Activated effector memory CD4-positive, alpha-beta T cell treated with Interleukin-2 at 50 U/mL for 16 hours (primary cell): ENCODE measurements at places on chromosomes 5 and 9.

DNA sequence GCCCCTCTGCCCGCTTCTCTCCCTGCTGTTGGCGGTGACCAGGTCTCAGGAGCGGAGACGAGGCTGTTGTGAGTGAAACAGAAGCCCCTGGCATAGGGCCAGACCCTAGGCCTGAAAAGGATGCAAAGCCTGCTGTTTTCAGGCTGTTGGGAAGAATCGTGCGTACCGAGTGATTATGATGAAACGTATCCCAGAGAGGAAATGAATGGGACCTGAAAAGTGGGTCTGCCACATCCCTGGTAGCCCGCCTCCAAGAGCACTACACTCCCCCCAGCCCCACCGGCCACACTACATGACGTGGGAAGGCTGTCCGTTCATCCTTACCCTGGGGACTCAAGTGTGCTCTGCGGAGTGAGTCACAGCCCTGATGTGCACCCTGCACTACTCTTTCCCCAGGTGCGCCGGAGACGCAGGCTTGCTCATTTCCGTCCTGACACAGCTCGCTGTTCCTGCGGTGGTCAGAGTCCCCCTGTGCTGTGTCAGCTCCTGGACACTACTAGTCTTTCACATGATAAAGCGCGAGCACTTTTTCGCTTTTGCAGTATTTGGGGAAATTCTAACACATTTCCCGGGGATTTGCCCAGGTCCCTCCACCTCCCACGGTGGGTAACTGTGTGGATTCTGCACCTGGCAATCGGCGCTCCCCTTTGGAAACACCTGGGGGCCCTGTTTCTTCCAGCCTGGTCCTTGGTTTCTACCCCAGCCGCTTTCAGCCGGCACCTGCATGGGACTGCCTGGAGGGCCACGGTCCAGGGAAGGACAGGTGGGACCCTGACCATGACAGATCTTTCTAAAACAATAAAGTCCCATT lies 91.5 kb downstream of the ANKRD33B start:
- no peak for DNase-seq

DNA sequence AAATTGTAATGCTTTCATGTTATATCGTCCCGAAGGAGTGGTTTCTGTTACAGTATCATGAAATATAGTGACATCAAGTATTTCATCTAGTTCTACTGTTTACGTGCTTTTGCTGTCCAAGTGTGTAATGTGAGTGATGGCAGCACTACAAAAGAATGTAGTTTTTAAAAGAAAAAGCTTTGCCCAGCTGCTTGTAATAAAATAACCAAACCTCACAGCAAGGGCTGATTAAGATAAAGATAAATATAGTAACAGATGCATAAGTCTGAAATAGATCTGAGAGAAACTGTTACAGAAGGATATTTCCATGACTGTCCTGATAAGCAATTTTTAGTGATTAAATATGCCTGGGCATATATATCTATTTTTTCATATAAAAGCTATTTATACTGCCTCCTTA lies 106.4 kb downstream of the AUH start:
- no peak for DNase-seq

- DNase-seq, result no peak
Observed at GRCh38 chr5:55625589-55625909, 86.6 kb downstream of the SLC38A9 start.

GRCh38 chr9:76699971-76700370 lies 64.3 kb upstream of the PCA3 start:
- no peak for DNase-seq

DNA sequence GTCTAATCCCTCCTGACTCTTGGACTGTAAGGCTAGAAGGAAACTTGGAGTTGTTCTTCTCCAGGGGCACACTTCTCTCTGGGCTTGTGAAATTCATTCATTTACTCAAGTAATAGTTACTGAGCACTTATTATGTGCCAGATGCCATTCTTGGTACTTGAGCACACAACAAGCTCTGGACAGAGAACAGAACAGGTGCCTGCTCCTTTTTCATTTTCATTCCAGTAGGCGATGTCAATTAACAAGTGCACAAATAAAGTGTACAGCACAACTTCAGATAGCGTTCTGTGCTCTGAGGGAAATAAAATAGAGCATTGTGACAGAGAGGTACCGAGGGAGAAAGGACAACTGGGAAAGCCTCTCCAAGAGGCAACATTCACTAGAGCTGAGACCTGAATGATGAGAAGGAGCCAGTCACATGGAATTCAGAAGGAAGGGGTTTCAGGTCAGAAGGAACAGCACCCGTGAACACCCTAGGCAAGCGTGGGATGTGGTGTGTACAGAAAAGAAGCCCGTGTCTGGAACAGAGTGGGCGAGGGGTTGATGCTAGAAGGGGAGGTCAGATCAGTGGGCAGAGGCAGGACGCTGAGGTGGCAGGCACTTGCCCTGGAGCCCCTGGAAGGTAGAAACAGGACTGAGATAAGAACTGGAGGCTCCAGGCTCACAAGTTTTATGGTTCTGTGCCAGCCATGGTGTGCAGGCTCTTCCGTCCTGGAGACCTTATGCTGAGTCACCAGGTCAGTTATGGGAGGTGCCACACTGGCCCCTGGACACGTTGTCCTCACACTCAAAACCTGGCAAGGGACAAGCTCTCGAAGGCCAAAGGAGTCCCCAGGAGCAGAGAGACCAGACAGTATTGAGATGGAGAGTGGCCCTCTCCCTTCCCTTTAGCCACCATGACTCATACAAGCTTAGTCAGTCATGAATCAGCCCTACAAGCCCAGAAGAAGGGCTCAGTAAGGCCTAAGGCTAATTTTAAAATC lies 7.2 kb upstream of the ABLIM3 start:
- DNase-seq, result no peak

DNA sequence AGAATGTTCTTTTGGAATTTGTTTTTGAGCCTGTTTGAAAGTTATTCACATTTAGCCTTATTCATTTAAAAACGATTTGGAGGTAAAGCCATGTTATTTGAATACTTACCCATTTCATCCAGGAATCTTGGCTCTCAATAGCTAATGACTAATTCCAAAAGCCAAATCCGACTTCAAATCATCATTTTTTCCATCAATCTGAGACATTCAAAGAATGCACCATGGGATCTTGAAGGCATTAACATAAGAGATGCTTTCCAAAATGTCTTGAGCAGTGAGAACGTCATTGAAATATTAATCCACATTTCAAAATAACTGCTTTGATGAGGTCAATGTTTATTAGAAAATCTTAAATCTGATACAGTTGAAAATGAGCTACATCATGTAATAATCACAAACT lies 617.0 kb upstream of the RORB start:
- DNase-seq, result no peak

DNA sequence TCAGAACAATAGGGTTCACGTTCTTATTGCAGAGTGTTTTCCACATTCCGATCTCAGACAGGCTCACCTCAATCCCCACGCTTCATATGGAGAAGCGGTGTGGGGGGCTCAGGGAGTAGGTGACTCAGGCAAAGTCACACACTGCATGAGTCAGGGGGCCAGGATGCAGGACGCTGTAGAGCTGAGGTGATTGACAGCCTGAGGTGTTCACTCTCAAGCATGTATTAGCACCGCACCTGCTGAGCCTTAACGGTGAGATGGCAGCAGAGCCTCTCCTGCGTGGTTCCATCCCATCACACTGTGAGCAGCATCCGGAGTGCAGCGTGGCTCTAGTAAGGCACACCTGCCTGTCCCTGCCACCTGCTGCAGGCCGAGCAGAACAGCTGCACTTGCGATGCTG lies 194.0 kb downstream of the IRX2 start:
- DNase-seq, result no peak

DNA sequence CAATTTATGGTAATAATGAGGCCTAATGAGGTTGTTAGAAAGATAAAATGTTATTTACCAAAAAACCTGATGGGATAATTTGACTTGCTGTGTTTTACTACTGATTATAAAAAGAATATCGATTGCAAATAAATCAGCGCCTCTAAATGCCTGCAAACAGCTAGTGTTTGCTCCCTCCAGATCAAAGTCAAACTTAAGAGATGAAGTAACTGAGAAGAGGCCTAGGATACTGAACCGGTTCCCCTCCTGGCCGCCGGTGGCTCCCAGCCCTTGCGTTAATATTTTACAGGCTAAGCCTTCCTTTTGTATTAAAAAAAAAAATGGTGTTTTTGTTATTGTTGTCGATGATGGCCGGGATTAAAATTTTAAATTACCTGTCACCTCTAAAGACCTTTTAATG lies 2.6 kb downstream of the IRX1 start:
- DNase-seq, result no peak

- DNase-seq, result no peak
Observed at GRCh38 chr5:160468363-160468975, 46.8 kb downstream of the PTTG1 start.
